ENCODE measurements at places on chromosomes 3 and 15. TPM values are rescaled to one million over a fixed set of nuclear protein-coding genes. Genes with fewer than 3 reads are reported as not detected.
A peak's percentile ranks its signal among the peaks of the same experiment; 100 is the strongest.

NMD3 gene
- 22.9 TPM for total RNA-seq

PLA1A gene
- 0.70 TPM for total RNA-seq

SHC4 gene
- not detected for total RNA-seq

BFSP2 gene
- not detected for total RNA-seq

MST1 gene
- 52.0 TPM for total RNA-seq

FRG2C gene
- total RNA-seq: not detected

PIGBOS1 gene
- 7.4 TPM for total RNA-seq

CCDC33 gene
- 0.40 TPM for total RNA-seq

ECE2 gene
- total RNA-seq: not detected

SKOR1 gene
- total RNA-seq: 1.2 TPM

ZNF620 gene
- 5.0 TPM for total RNA-seq

GRCh38 chr15:71465131-71465955 lies 345.0 kb upstream of the NR2E3 start:
- no peak for DNase-seq
- H3K27ac ChIP-seq: no peak overlapping the region

GRCh38 chr15:57184502-57184901 lies 191.8 kb upstream of the CGNL1 start:
- H3K4me3 ChIP-seq: no peak overlapping the region
- H3K4me1 ChIP-seq: no peaks in the 10 kb centered on the region
- no peak for DNase-seq

DNA sequence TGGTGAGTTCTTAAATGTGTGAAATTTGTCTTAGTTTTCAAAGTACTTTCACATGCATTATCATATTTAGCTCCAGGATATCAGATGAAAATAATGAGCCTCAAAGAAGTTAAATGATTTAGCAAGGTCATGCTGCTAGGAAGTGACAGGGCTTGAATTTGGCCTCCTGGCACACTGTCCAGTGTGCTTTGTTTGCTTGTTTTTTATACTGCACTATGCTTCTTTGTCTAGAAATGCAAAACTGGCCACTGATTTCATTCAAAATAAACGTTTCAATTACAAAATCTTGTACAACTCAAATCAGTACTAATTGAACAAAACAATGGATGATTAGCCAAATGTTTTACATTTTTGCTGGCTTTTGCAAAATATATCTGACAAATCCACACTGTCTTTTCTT lies 583.3 kb upstream of the CBLB start:
- no peaks in the 10 kb centered on the region for H3K36me3 ChIP-seq
- no peak overlapping the region for H3K27ac ChIP-seq
- no peaks in the 10 kb centered on the region for H3K4me1 ChIP-seq
- H3K4me3 ChIP-seq: no peak overlapping the region
- DNase-seq: no peak

DNA sequence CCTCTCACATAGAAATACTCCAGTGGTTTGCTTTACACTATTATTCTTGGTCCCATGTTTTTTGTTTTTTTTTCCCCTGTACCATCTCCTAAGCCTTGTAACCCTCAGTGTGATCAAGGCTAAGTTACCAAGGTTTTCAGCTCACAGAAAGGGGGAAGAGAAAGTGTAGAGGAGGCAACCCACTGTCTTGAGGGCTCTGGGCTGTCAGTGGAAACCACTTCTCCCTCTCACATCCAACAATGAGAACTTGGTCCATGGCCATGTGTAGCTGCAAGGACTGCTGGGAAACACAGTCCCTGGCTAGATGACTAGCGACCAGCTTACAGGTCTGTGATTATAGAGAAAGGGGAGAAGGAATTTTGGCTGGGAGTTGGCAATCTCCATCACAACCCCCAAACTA lies 30.3 kb downstream of the GPD1L start:
- H3K27ac ChIP-seq: no peak overlapping the region
- H3K27me3 ChIP-seq: no peaks in the 10 kb centered on the region
- no peaks in the 10 kb centered on the region for H3K4me1 ChIP-seq

GRCh38 chr3:154177406-154177805 lies 56.2 kb downstream of the ARHGEF26 start:
- H3K27me3 ChIP-seq: no peaks in the 10 kb centered on the region
- H3K4me1 ChIP-seq: no peaks in the 10 kb centered on the region
- H3K27ac ChIP-seq: no peak overlapping the region

DNA sequence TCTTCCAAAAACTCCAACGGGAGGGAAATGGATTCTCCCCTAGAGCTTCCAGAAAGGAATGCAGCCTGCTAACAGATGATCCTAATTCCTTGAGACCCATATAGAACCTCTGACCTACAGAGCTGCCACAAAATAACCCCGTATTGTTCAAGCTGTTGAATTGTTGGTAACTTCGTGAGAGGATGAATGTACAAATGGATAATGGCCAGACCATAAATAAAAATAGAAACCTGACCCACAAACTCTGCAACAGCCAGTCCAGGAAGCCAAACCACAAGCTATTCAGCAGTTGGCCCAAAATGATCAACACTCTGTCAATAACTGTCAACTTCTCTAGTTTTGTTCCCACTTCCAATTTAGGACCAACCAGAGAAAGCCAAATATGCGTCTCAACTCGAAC lies 414.0 kb upstream of the ZNF717 start:
- no peak overlapping the region for H3K4me3 ChIP-seq
- no peak for DNase-seq
- H3K4me1 ChIP-seq: no peaks in the 10 kb centered on the region
- H3K36me3 ChIP-seq: no peaks in the 10 kb centered on the region
- no peaks in the 10 kb centered on the region for H3K27me3 ChIP-seq

- H3K4me3 ChIP-seq: no peak overlapping the region
- H3K27ac ChIP-seq: no peak overlapping the region
- DNase-seq: no peak
- H3K27me3 ChIP-seq: no peaks in the 10 kb centered on the region
- H3K36me3 ChIP-seq: peaks cover 52% of the 10 kb centered on the region
- H3K4me1 ChIP-seq: no peaks in the 10 kb centered on the region
Measured at GRCh38 chr3:184927796-184928315, 115.9 kb downstream of the VPS8 start.

GRCh38 chr15:39255760-39256159 lies 325.1 kb upstream of the THBS1 start:
- H3K36me3 ChIP-seq: no peaks in the 10 kb centered on the region
- no peaks in the 10 kb centered on the region for H3K4me1 ChIP-seq
- H3K4me3 ChIP-seq: no peak overlapping the region
- no peaks in the 10 kb centered on the region for H3K27me3 ChIP-seq
- no peak overlapping the region for H3K27ac ChIP-seq

DNA sequence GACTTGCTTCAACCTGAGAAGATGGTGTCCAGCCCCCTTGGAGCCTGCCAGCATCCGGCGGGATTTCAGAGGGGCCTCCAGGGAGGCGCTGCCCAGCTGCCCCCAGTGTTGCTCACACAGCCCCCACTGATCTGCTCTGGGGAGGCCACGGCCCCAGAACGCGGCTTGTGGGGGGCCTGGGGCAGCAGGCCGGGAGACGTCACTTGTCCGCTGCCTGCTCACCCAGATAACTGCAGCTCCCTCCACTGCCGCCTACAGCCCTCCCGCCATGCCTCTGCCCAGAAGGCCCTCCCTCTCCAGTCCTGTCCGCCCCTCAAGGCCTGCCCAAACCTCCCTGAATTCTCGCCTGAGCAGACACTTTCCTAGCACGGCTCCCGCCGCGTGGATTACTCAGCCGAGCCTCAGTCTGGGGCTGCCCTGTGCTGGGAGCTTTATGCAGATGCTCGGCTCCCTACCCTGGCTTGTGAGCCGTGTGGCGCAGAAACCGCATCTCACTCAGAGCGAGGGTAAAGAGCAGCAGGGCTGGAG lies 17.2 kb upstream of the ADIPOQ start:
- H3K36me3 ChIP-seq: no peaks in the 10 kb centered on the region
- no peak for DNase-seq
- no peak overlapping the region for H3K27ac ChIP-seq
- peaks cover 21% of the 10 kb centered on the region for H3K27me3 ChIP-seq

DNA sequence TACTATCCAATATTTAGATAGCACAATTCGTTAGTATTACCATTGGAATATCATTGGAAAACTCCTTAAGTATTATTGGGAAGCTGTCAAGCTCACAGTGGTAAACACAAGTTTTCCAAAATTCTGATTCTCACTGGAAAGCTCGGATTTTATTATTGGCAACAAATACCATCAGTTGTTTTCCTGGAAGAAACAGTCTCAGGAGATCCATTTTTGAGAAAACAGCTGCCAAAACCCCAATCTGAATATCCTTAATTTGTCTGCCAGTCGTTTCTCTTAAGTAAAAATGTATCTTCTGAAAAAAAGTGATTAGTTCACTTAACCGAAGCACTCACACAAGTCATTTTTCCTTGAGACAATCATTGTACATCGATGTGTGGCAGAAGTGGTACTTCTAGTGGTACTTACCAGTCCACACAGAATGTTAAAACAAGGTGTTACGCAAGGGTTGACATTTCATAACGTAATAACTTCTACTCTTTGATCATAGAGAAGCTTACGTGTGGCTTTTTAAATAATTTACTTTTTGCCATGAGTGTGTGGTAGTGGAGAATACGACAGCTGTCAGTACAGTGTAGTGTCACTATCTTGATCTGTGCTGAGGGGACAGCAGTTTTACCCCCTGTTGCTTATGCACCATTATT lies 74.9 kb downstream of the FAM43A start:
- H3K36me3 ChIP-seq: no peaks in the 10 kb centered on the region
- H3K4me1 ChIP-seq: no peaks in the 10 kb centered on the region
- no peak overlapping the region for H3K4me3 ChIP-seq
- no peaks in the 10 kb centered on the region for H3K27me3 ChIP-seq

- DNase-seq: no peak
- no peak overlapping the region for H3K4me3 ChIP-seq
- no peaks in the 10 kb centered on the region for H3K27me3 ChIP-seq
- H3K27ac ChIP-seq: no peak overlapping the region
- no peaks in the 10 kb centered on the region for H3K4me1 ChIP-seq
- no peaks in the 10 kb centered on the region for H3K36me3 ChIP-seq
Measured at GRCh38 chr15:76433798-76434400, 97.3 kb downstream of the ISL2 start.

DNA sequence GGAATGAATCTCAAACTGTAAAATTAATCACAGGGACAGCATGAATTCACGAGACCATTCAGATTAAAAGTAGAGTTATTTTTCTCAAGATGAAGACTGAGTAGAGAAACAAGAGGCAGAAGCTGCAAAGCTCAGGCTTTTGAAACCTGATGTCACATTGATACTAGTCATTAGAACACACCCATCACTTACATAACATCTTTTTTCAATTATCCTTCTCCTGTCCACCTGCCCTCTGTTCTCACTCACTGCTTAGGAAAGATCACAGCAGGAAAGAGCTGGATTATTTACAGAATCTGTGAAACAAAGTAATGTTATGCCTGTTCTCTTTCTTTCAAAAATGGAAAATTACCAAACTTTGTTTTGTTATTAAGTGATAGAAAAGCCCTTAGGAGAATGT lies 72.0 kb upstream of the CDAN1 start:
- no peak overlapping the region for H3K4me3 ChIP-seq
- H3K4me1 ChIP-seq: no peaks in the 10 kb centered on the region
- no peak overlapping the region for H3K27ac ChIP-seq

DNA sequence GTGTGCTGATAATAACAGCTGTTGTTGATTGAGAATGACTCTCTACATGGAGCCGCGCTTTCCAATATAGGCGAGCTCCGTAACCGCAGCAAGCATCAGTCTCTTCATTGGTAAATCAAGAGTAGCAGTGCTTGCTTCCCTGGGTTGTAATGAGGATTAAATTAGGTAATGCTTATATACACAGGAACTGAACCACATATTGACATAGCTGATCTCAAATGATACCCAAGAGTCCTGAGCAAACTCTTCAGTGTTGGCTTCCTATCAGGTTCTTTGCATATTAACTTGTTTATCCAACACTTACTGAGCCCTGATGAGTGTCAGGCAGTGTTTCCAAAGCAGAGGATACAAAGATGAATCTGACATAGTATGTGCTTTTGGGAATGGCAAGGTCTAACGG lies 46.4 kb upstream of the SLCO3A1 start:
- no peak for DNase-seq
- H3K4me3 ChIP-seq: no peak overlapping the region
- H3K36me3 ChIP-seq: no peaks in the 10 kb centered on the region
- no peaks in the 10 kb centered on the region for H3K4me1 ChIP-seq
- no peak overlapping the region for H3K27ac ChIP-seq

DNA sequence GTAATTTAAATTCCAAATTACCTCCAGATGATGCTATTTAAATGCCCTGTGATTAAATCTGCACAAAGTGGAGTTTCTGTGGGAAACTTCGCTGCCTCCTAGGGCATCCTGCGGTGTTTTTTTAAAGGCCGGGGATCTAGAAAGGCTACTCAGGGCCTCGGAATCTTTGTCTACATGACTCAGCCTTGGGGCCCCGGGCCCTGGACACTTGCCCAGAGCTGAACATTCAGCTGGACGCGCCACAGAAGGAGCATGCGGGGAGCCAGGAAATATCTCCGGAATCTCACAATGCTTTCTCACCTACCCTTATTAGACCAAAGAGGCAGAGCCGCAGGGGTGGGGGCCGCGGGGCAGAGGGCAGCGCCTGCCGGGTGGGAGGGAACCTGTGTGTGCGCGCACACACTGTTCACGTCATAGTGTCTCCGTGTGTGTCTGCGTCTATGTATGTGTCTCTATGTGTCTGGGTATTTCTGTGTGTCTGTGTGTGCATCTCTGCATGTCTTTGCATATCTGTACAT lies 145.5 kb upstream of the TPM1 start:
- H3K4me1 ChIP-seq: no peaks in the 10 kb centered on the region
- no peaks in the 10 kb centered on the region for H3K27me3 ChIP-seq
- H3K4me3 ChIP-seq: no peak overlapping the region

GRCh38 chr15:57541805-57542504 lies 49.7 kb upstream of the MYZAP start:
- H3K4me3 ChIP-seq: no peak overlapping the region
- no peaks in the 10 kb centered on the region for H3K4me1 ChIP-seq
- H3K27me3 ChIP-seq: no peaks in the 10 kb centered on the region
- no peak overlapping the region for H3K27ac ChIP-seq
- H3K36me3 ChIP-seq: no peaks in the 10 kb centered on the region
- DNase-seq: peak; percentile 84

DNA sequence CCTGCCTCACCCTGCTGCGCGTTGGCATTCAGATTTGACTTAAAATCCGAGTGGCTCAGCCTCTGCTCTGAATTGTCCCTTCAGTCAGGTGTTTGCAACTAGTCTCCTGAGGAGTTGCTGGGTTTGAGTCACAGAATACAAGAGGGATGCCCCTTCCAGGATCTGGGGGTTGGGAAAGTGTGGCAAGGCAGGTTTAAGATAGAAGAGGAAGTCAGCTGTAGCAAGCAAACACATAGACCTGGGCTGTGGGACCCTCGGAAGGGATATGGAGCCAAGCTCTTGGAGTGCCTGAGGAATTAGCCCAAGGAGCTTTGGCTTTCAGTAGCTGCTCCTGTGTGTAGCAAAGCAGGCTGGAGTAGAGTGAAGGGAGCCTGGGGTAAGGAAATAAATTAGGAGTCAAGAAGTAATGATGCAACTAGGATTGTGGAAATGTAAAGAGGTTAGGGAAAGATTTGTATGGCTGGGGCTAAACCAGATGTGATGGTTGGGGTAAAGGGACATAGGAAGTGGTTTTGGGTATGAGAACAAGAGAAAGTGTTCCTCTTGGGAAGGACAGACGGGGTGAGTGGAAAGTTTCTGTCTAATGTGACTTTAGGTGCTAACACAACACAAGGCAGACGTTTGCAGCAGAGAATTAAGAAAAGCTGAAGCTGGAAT lies 41.2 kb downstream of the RAB7A start:
- no peak overlapping the region for H3K4me3 ChIP-seq
- H3K27me3 ChIP-seq: no peaks in the 10 kb centered on the region
- H3K4me1 ChIP-seq: no peaks in the 10 kb centered on the region
- no peak for DNase-seq
- no peak overlapping the region for H3K27ac ChIP-seq
- H3K36me3 ChIP-seq: no peaks in the 10 kb centered on the region

GRCh38 chr3:28050885-28051284 lies 190.5 kb upstream of the CMC1 start:
- no peak overlapping the region for H3K27ac ChIP-seq
- no peak overlapping the region for H3K4me3 ChIP-seq
- H3K4me1 ChIP-seq: no peaks in the 10 kb centered on the region
- no peaks in the 10 kb centered on the region for H3K36me3 ChIP-seq
- H3K27me3 ChIP-seq: no peaks in the 10 kb centered on the region
